Liver (tissue), 10 donors: ENCODE measurements at places on chromosomes 2 and 18. TPM values are rescaled to one million over a fixed set of nuclear protein-coding genes. Genes with fewer than 3 reads are reported as not detected.

Gene RAB6C
- 0.08 TPM for total RNA-seq

Gene NTSR2
- total RNA-seq: not detected

Gene TMEM198
- 1.8 TPM for total RNA-seq

Gene LYPD1
- 0.17 TPM for total RNA-seq

Gene LBX2
- 0.84 TPM for total RNA-seq

Gene TSPYL6
- under 0.01 TPM for total RNA-seq

Gene PROC
- total RNA-seq: 376 TPM

Gene KIF5C
- total RNA-seq: 0.25 TPM

Gene VIT
- 0.17 TPM for total RNA-seq

Gene UGT1A1
- 145 TPM for total RNA-seq

Gene RAPH1
- 83.1 TPM for total RNA-seq

Gene ANXA4
- 48.9 TPM for total RNA-seq

Gene TSGA10
- total RNA-seq: 4.4 TPM

Gene APLF
- 1.4 TPM for total RNA-seq

Gene CPSF3
- total RNA-seq: 32.2 TPM

Gene APCDD1
- total RNA-seq: 2.8 TPM

Gene RUFY4
- total RNA-seq: 0.05 TPM

Gene IL1RN
- 3.9 TPM for total RNA-seq

Gene SNED1
- 0.65 TPM for total RNA-seq

Gene NPHP1
- total RNA-seq: 0.33 TPM

Gene C2orf74
- total RNA-seq: 3.6 TPM

Gene VWC2L
- total RNA-seq: not detected

Gene SKOR2
- not detected for total RNA-seq

Gene GALNT3
- 2.3 TPM for total RNA-seq

Gene ECEL1
- 1.8 TPM for total RNA-seq

Gene KCNG2
- total RNA-seq: 0.08 TPM

Gene TOGARAM2
- total RNA-seq: 0.42 TPM

Gene DTNA
- total RNA-seq: 1.6 TPM

Gene ZNF2
- total RNA-seq: 2.5 TPM

Gene AGBL5
- total RNA-seq: 4.7 TPM

Gene ANKRD30B
- total RNA-seq: not detected

Gene CCDC74B
- total RNA-seq: 0.17 TPM

Gene CHPF
- total RNA-seq: 85.2 TPM

Gene ANKRD30BL
- not detected for total RNA-seq

Gene TFCP2L1
- 1.5 TPM for total RNA-seq

Gene RNF144A
- total RNA-seq: 10.4 TPM

Gene PJVK
- 0.70 TPM for total RNA-seq

Gene DQX1
- total RNA-seq: 0.08 TPM

Gene INPP1
- total RNA-seq: 9.1 TPM

Gene TBR1
- under 0.01 TPM for total RNA-seq

Gene CTIF
- 26.7 TPM for total RNA-seq

Gene ZRANB3
- 5.7 TPM for total RNA-seq

Gene NEU2
- total RNA-seq: not detected

Gene GPR17
- 0.14 TPM for total RNA-seq

Gene PLGLB1
- total RNA-seq: 35.1 TPM

Gene SPRED2
- 6.9 TPM for total RNA-seq

Gene TRMT61B
- total RNA-seq: 10.0 TPM

Gene LAMA1
- 0.51 TPM for total RNA-seq

Gene CROCC2
- 0.08 TPM for total RNA-seq

Gene NT5DC4
- not detected for total RNA-seq

Gene C2orf66
- not detected for total RNA-seq

Gene PRKAG3
- not detected for total RNA-seq

Gene GPR39
- total RNA-seq: 13.0 TPM

Gene C2orf78
- not detected for total RNA-seq

Gene EN1
- total RNA-seq: not detected

Gene PSME4
- 40.2 TPM for total RNA-seq

Gene SCN9A
- 9.1 TPM for total RNA-seq

Gene RESP18
- total RNA-seq: not detected
